ENCODE measurements at places on chromosomes 7 and 10.

DNA sequence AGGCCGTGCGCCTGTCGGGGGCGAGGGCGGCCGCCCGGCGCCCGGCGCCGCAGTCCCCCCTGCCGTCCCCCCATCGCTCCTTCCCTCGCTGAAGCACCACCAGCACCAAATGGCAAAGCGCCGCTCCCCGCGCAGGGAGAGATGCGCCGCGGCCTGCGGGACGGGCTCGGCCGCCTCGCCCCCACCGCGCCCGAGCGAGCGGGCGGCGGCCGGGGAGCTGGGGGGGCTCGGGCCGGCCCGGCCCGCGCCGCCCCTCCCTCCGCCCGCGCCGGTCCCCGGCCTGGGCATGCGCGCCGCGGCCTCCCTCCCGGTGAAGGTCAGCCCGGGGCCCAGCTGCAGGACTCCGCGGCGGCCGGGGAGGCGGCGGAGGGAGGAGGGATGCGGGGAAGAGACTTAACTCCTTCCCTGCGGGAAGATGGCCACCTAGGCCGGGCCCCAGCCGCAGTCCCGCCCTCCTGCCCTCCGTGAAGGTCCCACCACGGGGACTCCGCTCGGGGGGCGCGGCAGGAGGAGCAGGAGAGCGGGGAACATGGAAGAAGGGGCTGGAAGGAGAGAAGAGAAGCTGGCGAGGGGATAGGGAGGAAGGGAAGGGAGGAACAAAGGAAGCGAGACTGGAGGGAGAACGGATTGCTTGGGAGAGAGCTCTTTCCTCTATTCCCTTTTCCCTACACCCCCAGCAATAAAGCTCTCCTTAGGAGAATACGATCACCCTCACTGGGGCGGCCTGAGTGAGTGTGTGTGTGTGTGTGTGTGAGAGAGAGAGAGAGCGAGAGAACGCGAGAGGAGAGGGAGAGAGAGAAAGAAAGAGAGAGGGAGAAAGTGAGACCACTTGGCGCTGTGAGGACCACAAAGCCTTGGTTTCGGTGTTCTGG, 3.4 kb upstream of the SMARCD3 start:
- DNase-seq, result no peak

DNA sequence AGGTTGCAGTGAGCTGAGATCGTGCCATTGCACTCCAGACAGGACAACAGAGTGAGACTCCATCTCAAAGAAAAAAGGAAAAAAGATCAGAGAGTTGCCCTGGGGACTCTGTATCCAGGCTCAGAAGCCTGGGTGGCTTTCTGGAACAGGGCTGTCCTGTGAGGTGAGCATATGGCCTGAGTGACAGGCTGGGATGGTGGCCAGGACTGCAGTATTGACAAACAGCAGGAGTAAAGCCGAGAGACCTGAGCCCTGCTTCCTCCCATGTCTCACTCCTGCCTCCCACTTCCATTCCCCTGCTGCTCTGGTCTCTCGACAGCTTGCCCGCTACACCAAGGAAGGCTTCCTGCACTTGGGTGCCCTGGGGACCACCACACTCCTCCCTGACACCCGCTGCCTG, 578.5 kb downstream of the GALNT17 start:
- no peak for DNase-seq

- DNase-seq, result no peak
Measured at GRCh38 chr7:28862595-28863272, 95.4 kb downstream of the TRIL start.

- no peak for DNase-seq
Measured at GRCh38 chr10:45673074-45673648, 589 bp upstream of the ZFAND4 start.

GRCh38 chr10:132397671-132398565, 918 bp downstream of the PWWP2B start:
- peak; percentile 39 for DNase-seq

DNA sequence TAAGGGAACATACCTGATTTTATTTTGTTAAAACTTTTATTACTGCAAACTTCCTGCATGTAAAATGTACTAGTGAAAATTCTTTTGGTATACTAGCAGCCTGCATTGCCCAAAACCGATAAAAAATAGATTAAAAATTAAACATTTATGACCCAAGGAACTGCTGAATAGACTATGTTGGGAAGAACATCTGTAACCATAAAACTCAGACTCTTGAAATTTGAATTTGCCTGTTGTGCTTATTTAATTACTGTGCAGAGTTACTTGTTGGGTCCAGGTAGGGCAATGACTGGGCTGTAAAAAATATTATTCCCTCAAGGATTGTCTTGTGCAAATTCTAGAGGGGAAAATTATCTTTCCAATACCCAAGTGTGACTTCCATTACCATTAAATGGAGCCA, 193.5 kb upstream of the PITRM1 start:
- no peak for DNase-seq

DNA sequence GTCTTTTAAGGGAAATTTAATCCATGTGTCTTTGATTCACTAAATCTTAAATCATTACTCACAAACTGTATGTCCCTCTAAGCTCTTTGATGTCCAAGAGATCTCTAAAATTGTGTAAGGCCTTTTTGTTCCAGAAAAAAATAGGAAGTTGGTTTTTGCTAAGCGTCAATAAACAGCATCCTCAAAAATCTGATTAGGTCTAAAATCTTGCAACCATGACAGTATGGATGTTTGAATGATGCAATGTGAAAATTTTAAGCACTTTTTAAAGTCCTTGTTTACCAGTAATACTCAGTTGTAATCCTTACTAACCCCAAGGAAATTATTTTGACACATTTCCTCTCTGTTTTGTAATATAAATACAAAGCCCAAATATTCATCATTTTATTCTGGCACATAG, 6.8 kb downstream of the MET start:
- DNase-seq, result no peak

DNA sequence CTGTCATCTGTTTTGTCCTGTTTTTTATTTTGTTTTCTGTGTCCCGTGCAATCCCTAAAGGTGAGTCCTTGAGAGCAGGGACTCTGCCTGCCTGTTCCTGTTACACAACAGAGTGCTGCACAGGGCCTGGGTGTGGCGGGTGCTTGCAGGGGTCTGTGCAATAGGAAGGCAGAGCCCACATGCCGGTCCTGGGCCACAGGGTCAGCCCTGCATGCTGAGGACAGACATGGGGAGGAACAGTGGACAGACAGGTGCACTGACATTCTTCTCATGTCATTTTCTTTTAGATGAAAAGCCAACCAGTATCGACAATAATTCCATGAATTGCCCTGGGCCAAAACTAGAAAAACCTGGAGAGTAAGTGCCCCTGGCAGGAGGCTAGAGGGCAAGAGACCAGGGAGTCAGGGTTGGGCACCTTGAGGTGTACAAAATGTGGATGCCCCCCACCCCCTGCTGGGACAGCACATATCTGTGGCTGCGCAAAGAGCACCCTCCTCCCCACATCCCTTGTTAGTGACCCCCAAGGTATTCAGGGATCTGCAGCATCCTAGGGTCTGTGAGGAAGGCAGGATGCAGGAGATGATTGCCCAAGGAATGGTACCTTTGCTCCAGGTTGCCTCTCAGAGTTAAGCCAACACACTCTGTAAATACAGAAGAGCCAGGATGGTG, 19.9 kb downstream of the ANTXRL start:
- DNase-seq, result no peak

DNA sequence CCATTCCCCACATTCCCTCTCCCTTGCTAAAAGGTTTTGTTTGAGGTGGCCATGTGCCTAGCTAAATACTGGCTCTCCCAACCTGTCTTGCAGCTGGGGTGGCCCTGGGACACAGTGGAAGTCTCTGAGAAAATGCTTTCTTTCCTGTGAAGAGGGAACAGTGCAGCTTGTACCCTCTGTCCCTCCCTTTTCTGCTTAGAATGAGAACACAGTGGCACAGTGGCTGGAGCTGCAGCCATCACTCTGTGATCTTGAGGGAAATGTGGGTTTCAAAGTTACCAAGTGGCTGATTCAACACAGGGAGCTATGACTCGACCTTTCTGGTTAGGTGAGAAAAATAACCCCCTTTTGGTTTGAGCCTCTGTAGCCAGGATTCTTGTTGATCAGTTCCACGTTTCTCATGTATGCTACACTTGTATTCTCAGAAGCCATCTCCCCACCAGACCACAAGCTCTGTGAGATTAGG, 62.7 kb upstream of the CARD11 start:
- DNase-seq, result no peak

DNA sequence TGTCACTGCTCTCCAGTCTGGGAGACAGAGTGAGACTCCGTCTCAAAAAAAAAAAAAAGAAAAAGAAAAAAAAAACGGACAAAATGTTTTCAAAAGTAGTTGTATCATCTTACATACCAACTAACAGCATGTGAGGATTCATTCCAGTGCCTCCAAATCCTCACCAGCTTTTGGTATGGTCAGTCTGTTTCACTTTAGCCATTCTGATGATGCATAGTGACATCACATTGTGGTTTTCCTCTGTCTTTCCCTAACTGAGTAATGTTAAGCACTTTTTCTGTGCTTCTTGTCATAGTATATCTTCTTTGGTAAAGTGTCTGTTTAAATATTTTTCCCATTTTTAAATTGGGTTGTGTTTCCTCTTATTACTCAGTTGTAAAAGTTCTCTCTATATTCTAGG, 251.4 kb upstream of the CTBP2 start:
- no peak for DNase-seq

- DNase-seq, result peak; percentile 6
Measured at GRCh38 chr7:70763961-70764691, 367.8 kb upstream of the GALNT17 start.
